Left lobe of liver (tissue), 2 donors: ENCODE measurements at places on chromosomes 13 and 19. TPM values are rescaled to one million over a fixed set of nuclear protein-coding genes. Genes with fewer than 3 reads are reported as not detected.

ZNF534 gene
- not detected for total RNA-seq

CYP4F8 gene
- not detected for total RNA-seq

CGB3 gene
- total RNA-seq: not detected

PLIN5 gene
- total RNA-seq: 136 TPM

POSTN gene
- 0.48 TPM for total RNA-seq

CEACAM21 gene
- total RNA-seq: 0.40 TPM

ZNF813 gene
- total RNA-seq: 0.70 TPM

KLHL1 gene
- total RNA-seq: not detected

KLK11 gene
- total RNA-seq: not detected

CEACAM3 gene
- 0.35 TPM for total RNA-seq
